CD4-positive, alpha-beta T cell treated with Interleukin-12 subunit alpha and Interleukin-12 subunit beta, for 1 hour (primary cell): ENCODE measurements at places on chromosomes 4 and X.

- peak; percentile 73 for DNase-seq
Observed at GRCh38 chrX:73214426-73215094, at the start of gene NAP1L2. Gene NAP1L2, minus strand, starts transcription at chrX:73214851. Its CDS starts 359 bp downstream, at chrX:73214492.

DNA sequence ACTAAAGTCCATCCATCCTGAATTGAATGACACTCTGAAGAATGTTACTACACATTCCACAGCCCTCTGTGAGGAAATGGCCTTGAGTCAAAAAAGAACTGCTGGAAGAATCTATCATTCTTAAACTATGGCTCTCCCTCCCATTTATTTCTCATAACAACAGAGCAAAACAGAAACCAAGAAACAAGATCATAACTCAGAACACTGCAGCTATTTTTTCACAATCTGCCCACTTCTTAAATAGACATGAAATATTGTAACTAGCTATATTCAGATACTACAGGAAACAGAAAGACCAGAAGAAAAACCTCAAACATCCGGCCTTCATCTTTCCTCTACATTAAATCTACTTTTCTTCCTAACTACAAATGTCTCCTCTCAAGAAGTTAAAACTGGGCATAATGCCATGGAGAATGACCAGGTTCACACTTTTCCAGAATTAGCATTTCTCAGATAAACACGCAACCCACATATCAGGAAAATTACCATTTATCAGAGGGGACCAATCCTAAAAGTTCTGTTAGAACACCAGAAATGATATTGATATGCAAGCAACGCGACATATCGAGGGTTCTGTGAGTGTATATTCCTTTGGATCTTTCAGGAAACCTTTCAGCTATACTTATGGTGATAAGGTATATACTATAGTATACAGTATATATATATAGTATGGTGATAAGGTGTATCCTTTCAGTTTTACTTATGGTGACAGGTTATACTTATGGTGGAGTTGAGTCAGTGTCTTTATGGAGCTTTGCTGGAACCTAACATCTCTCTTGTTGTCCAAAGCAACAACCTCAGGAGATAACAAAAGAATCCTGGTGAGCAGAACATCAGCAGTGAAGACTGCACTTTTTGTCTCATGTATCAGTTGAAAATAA is 60.4 kb upstream of the IRF2 start:
- DNase-seq, result peak; percentile 70

GRCh38 chr4:35867057-35867456 is 377.3 kb downstream of the ARAP2 start:
- DNase-seq, result no peak

GRCh38 chr4:84511703-84512102 is 12.6 kb upstream of the NKX6-1 start:
- DNase-seq, result no peak

DNA sequence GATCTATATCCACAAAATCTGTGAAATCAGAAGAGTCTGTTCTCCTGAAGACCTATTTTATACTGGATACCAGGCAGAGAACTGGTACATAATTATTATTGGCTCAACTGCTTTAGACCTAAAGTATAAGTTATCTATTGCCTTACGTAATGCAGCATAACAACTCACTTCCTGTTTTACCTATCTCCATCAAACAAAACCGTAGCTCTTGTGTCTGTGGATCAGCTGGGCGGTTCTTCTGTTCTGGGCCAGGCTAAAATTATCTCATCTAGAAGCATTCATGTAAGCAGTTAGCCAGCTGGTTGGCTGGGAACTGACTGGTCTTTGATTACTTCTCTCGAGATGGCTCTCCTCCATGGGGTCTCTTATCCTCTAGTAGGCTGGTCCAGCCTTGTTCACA is 57.8 kb downstream of the PPP1R2C start:
- DNase-seq, result no peak

DNA sequence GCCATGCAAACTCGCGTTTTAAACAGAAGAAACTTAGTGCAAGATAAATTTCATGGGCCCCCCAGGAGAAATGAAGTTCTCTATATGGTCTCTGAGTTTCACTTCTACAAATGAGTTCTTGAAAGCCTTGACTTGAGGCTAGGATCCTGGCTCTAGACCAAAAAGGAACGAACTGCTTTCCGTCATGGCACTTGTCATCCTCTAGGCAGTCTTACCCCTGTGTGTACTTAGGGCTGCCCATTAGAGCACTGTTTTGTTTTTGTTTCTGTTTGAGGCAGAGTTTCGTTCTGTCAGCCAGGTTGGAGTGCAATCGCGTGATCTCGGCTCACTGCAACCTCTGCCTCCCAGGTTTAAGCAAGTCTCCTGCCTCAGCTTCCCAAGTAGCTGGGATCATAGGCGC is 29.0 kb downstream of the RNF4 start:
- no peak for DNase-seq

GRCh38 chr4:107034996-107035818 is 906 bp downstream of the DKK2 start:
- DNase-seq, result no peak

DNA sequence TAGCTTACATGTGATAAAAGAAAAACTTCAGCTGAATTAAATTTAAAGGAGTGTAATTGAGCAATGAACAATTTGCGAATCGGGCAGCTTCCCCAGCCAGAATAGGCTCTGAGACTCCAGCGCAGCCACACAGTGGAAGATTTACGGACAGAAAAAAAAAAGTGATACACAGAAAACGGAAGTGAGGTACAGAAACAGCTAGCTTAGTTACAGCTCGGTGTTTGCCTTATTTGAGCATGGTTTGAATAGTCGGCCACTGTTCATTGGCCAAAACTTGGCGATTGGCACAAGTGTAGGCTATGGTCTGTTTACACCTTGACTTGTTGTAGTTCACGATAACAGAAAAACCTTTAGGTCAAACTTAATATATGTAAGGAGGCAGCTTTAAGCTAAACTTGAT is 16.7 kb upstream of the SUPT20HL1 start:
- DNase-seq, result no peak

DNA sequence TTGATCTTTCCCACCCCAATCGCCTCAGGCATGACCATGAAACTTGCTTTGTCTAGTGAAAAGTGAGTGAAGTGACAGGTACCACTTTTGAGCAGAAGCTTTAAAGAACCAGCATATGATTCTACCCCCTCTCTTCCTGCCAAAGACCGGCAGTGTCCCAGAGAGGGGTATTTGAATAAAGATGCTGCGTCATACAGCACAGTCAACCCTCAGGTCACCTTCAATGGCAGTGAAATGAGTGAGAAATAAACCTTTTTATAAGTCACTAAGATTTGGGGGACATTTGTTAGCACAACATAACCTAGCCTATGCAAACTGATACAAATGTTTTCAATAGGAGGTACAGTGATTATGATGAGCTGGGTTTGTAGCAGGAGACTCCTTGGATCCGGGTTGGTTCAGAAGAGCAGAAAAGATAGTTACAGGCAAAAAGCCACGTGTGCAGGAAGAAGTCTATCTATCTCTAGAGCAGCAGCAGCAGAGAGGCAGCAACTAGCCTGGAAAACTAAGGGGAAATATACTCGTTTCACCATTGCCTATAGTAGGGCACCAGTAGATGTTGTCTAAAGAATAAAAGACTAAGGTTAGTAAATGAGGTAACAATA is 30.3 kb upstream of the SPRY1 start:
- DNase-seq, result no peak

DNA sequence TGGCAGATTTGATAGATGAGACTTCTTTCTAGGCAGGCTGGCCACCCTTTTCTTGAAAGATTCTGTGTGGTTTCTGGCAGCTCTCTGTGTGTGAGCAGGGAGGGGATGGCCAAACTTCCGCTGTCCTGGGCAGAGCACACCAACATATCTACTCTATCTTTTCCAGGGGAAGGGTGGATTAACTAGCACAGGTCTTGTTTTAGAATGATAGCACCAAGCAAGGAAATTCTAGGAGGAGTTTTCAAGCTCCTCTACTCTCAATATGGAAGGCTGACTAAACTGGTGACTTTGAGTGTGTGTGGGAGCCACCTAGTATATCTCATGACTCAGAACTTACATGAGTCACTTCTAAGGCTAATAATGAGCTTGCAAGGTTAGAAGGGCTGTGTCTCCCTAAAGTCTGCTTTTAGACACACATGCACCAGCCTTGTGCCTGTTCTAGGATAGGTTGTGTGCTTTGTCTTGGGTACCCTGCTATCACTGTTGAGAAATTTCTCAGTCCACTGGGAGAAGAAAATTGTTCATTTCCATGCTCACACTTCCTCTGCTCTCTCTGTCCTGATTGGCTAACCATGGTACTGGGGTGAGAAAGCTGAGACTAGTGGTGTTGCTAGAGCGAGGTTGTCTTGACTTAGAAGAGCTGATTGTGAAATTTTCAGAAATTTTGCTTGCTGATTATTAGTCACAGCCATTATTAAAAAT is 72.9 kb downstream of the YIPF6 start:
- DNase-seq, result no peak

DNA sequence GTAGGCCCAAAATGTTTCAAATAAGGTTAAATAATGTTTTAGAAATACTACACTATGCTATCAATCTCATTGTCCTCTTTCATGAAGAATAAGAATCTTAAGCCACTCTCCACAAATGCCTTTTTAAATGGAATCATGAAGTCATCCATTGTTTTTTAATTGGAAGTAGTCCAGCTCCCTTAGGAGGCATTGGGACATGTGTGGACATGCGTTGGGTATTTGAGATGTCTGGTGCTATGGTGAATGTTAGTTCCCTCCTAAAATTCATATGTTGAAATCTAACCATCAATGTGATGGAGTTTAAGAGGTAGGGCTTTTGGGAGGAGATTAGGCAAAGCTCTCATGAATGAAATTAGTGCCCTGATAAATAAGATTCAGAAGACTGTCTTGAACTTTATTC is 289.0 kb downstream of the C4orf33 start:
- DNase-seq, result no peak

GRCh38 chr4:120228086-120228485 is 161.4 kb upstream of the MAD2L1 start:
- no peak for DNase-seq

DNA sequence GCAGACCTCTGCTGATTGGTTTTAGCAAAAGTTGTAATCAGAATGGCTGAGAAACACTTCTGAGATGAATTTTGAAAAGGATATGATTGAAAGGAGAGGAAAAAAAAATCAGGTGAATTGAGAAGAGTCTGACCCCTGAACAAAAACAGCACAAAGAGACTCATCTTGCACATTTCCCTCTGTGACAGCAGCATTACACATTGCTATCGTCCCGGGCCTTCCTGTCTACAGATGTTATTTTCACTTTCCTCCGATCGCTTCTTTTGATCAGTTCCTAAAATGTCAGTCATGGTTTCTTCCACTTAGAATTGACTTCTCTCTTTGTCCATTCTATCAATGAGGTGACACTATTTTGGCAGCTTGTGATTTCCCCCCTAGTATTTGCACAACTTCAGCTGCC is 262.6 kb downstream of the GPC3 start:
- DNase-seq, result no peak

- DNase-seq, result no peak
Observed at GRCh38 chr4:55539658-55540057, 7.1 kb downstream of the CLOCK start.

GRCh38 chr4:37549041-37549440 is 137.1 kb downstream of the RELL1 start:
- no peak for DNase-seq

DNA sequence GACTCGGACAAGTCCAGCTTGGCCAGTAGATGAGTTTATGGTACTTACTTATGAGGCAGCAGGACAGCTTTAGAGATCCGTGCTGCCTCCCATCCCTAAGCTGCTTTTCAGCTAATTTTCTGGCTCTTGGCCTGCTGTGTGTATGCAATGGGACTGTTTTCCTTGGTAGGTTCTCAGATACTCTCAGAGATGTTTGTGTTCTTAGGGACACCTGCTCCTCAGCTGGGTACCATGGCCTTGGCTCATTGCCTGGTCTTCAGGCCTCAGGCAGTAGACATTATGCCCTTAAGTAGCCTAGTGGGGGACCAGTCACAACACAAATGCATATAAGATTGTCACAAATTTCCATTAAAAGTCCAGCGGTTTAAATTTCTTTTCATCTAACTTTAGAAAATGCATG is 688.0 kb downstream of the PCDH7 start:
- no peak for DNase-seq

DNA sequence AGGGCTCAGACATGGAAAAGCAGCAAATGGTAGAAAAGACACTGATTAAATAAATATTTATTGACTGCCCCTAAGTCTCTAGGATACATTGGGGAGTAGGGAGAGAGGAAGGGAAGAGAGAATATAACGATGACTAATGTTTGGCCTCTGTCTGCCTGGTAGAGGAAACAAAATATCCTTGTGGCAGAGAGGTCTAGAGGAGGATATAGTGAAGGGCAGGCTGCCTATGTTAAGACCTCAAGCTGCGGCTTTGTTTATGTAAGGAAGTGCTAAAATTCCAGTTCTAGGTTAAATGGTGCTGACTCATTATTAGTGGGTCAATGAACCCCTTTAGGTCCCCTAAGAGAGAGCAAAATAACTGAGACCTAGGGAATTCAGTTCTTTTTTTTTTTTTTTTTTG is 427.3 kb upstream of the FTHL17 start:
- no peak for DNase-seq

- DNase-seq, result peak; percentile 42
Observed at GRCh38 chrX:123803331-123803983, 56.4 kb upstream of the XIAP start.

DNA sequence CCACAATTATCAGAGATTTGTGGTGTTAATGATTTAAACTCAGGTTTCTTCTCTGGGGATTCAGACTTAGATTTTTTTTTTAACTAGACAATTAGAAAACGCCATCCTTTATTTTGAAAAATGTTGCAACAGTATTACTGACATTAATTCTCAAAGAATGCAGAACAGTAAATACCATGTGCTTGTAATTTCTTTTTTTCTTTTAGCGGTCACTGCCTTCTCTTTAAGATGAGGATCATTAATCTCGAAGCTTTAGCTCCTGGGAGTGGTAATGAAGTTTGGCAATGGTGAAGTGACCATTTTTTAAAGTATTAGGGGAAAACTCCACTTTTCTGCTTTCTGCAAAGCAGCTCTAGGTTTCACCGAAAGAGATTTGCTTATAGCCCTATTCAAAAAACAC is 164.0 kb upstream of the MBNL3 start:
- DNase-seq, result no peak

DNA sequence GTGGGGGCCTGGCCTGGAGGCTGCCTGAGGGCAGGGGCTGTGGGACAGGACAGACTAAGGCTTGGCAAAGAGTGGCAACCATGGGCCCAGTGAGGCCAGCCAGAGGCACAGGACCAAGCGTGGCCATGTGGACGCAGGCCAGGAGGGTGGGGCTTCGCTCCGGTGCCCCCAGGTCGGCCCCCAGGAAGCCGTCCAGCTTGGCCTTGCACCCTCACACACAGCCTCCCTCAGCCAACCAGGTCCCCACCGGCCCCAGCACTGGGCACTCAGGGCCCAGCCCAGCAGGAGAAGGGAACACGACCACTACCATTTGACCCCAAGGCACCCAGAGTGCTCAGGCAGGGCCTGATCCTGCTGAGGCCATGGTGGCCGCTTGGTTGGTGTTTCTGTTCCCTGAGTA is 57.2 kb downstream of the FAM53A start:
- DNase-seq, result no peak

- DNase-seq, result no peak
Observed at GRCh38 chrX:14013054-14013453, 16.6 kb downstream of the GEMIN8 start.

GRCh38 chrX:68186552-68187262 is 246.6 kb downstream of the OPHN1 start:
- no peak for DNase-seq
